ENCODE measurements at places on chromosomes 4 and X. TPM values are rescaled to one million over a fixed set of nuclear protein-coding genes. Genes with fewer than 3 reads are reported as not detected.

The TMPRSS11B gene
- polyA plus RNA-seq = 0.14 TPM

- no peak for DNase-seq
These were observed 36.1 kb downstream of the MTTP start for GRCh38 chr4:99610605-99611175.

DNA sequence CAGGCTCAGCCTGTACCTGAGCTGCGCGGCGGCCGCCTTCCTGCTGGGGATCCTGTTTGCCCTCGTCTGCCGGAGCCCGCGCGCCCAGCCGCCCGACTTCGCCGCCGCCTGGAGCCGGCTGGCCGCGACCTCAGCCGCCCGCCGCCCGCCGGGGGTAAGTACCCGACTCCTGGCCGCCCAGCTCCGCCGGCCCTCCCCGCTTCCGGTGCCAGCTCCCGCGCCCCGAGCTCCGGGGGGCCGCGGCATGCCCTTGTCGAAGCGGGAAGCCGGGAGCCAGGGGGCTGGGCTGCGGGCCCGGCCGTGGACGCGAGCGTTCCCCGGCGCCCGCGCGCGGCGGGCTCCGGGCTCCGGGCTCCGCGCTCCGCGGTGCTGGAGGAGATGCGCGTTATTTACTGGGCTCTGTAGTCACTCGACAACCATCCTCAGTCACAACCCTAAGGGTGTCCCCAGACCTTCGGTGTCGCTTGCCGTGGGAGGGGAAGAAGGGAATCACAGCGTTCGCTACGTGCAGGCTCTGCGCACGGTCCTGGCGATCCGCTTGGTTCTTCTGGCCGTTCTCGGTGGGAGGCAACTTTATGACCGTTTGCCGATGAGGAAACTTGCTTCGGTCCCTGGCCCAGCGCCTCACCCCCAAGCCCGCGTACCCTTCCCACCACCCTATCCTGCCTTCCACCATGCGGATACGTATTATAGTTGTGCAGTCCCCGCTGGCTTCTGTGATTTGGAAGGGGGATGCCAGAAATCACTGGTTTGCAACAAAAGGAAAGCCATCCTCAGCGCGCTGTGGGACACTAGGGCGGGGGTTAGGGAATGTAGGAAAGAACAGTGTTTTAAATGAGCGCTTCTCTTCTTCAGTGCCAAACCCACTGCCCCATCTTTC lies 944 bp downstream of the SNX25 start:
- DNase-seq = no peak

- no peak for DNase-seq
These were observed 24.0 kb upstream of the NUDT11 start for GRCh38 chrX:51520393-51520792.

DNA sequence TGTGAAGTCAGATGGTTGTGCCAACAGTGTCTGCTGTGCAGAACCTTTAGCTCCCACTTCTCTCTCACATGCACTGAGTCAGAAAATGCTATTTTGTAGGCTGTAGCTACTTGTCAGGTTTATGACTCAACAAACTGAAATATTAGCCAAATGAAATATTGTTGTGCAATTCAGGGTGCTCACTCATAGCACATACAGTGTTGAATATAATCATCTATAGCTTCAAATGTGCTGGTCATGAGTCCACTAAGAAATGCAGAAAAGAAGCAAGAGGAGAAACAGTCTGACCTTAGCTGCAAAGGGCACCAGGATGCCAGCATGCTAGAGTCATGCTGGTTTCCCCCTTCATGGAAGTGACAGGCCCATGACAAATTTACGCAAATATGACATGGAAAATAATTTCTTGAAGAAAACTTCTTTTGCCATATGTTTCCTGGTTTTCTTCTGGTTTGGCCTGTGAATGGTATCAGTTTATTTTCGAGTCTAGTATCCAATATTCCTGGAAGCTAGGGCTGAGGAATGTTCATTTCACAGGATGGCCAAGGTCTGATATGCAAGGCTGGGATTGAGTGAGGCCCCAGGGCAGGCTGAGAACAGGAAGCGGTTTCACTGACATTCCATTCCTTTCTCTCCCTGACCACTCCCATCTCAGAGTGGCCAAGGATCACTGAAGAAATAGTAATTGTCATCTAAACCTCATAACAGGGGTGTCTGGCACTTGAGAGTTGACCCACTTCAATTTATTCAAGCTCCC lies 10.3 kb upstream of the CXCL2 start:
- no peak for DNase-seq

GRCh38 chrX:15468036-15468435 lies 25.1 kb downstream of the PIR start:
- peak; percentile 17 for DNase-seq

The RBMX gene
- 502 TPM for polyA plus RNA-seq

DNA sequence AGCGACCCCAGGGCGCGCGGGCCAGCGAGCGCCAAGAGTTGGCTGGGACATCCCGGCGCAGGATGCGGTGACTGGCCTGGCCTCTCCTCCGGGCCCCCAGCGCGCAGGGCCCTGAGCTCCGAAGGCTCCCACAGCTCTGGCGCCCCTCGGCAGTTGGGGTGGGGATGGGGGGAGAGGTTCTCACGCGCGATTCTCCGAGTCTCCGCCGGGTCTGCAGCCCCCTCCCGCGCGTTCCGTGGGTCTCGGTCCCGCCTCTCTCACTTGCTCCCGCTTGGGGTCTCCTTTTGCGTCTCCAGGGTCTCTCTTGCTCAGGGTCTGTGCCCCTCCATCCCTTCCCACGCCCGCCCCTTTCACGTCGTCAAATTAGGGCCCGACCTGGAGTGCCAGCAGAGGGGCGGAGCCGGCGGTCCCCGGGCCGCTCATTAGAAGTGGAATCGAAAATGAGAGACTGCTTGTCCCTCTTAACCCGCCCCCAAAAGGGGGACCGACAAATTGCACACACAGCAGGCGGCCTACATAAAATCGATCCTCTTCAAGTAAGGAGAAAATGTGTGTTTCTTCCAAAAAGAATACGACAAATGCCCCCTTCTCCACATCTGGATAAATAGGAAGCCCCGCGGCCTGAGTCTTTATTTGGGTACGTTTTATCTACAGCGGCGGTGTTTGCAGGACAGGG lies 877 bp upstream of the NKX1-1 start:
- DNase-seq = no peak

The ACE2 gene
- polyA plus RNA-seq = 52.6 TPM

Measured in renal cortex interstitium (tissue), 15 donors.